Small intestine (tissue), 16 donors: ENCODE measurements at places on chromosomes 5 and 9. TPM values are rescaled to one million over a fixed set of nuclear protein-coding genes. Genes with fewer than 3 reads are reported as not detected.

DNA sequence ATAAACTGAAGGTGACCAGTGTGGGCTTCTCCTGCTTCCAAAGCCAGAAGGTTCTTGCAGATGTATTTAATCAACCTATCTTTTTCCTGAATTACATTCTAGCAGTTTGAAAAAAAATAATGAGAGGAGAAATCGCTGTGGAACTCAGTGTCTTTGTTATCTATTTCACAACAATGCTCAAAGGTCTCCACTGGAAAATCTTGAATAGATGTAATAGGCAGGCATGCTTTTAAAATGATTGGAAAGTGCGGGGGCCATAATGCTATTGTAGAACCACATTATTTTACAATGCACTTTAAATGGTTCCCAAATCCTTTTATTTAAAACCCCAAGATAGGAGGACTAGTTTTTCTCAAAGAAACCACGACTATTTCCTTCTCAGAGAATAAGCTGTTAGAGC is 23.3 kb downstream of the ENC1 start:
- H3K27me3 ChIP-seq = no peaks in the 10 kb centered on the region
- H3K36me3 ChIP-seq = no peaks in the 10 kb centered on the region
- peaks cover 4% of the 10 kb centered on the region for H3K4me1 ChIP-seq
- H3K4me3 ChIP-seq = no peak overlapping the region
- H3K27ac ChIP-seq = no peak overlapping the region

DNA sequence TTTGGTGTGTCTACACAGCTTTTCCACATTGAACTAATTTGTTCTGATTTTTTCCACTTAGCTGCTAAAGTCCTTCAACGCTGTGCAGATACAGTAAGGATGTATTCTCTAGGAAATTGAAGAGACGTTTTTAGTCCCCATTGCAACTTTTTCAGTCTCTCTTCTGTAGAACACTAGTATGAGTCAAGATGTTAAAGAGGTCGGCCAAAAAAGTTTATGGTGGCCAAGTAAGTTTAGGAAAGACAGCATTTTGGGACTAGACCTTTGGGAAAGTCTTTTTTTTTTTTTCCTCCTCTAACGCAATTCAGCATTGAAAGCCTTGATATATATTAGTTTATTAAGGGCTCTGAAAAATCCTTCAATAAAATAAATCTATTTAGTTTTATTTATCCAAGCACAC is 243.5 kb upstream of the FBXL7 start:
- H3K4me1 ChIP-seq = no peaks in the 10 kb centered on the region
- no peaks in the 10 kb centered on the region for H3K27me3 ChIP-seq
- no peak overlapping the region for H3K27ac ChIP-seq
- DNase-seq = no peak

- DNase-seq = no peak
- H3K4me1 ChIP-seq = no peaks in the 10 kb centered on the region
- no peak overlapping the region for H3K4me3 ChIP-seq
- H3K27ac ChIP-seq = no peak overlapping the region
Measured at GRCh38 chr5:179421144-179421901, 76.1 kb upstream of the ADAMTS2 start.

DNA sequence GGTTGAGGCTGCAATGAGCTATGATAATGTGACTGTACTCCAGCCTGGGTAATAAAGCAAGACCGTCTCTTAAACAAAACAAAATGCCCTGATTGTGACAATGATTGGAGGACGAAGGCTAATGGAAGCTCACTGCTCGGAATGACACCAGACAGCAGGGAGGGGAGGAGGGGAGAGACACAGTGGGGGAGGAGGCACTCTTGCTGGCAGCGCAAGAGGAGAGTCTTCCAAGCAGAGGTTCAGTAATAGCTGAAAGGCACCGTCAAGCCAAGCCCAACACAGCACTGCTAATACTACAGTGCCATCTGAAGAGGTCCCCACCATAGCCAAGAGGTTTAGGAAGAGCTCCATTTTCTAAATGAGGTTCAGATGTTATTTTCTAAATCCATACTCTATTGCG is 102.3 kb downstream of the GLDC start:
- no peak overlapping the region for H3K27ac ChIP-seq
- no peak for DNase-seq
- no peaks in the 10 kb centered on the region for H3K4me1 ChIP-seq
- no peak overlapping the region for H3K4me3 ChIP-seq
- no peaks in the 10 kb centered on the region for H3K36me3 ChIP-seq

GRCh38 chr9:98811051-98811650 is 3.7 kb downstream of the GALNT12 start:
- H3K27ac ChIP-seq = no peak overlapping the region
- no peak overlapping the region for H3K4me3 ChIP-seq
- DNase-seq = no peak
- H3K36me3 ChIP-seq = no peaks in the 10 kb centered on the region
- peaks cover 39% of the 10 kb centered on the region for H3K4me1 ChIP-seq

- no peak overlapping the region for H3K27ac ChIP-seq
- no peak overlapping the region for H3K4me3 ChIP-seq
- H3K36me3 ChIP-seq = no peaks in the 10 kb centered on the region
- H3K4me1 ChIP-seq = no peaks in the 10 kb centered on the region
- H3K27me3 ChIP-seq = no peaks in the 10 kb centered on the region
- DNase-seq = no peak
Measured at GRCh38 chr5:102130386-102130785, 165.7 kb downstream of the SLCO4C1 start.

- H3K27me3 ChIP-seq = no peaks in the 10 kb centered on the region
- peak overlapping the region; percentile 47 for H3K27ac ChIP-seq
- DNase-seq = no peak
- H3K4me3 ChIP-seq = no peak overlapping the region
Measured at GRCh38 chr5:36457511-36458270, 148.7 kb upstream of the SLC1A3 start.

DNA sequence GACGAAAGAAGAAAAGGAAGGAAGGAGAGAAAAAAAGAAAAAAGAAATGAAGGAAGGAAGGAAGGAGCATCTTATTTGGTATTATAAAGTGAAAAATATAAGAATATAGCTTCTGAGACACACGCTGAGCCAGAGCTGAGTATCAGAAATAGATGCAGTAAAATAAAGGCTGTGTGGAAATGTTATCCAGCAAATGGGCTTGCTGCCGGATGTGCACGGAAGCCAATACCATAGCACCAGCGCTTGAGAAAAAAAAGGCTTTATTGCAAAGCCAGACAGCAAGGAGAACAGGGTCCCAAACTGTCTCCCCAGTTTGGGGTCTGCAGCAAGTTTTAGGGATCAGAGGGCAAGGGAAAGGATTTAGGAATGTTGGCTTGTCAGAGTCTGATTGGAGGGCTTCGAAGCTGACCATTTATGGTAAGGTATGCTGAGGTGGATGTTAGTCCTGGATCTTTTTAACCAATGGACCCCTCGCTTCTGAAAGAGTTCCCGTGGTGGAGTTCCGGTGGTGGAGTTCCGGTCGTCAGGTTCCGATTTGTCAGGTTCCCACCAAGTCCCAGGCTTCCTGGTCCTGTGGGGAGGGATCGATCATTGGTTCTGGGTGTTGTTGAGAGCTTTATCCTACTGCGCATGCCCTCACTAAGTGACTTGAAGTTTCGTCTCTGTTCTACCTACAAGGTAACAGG is 70.4 kb downstream of the SFXN1 start:
- no peak overlapping the region for H3K27ac ChIP-seq
- no peak overlapping the region for H3K4me3 ChIP-seq
- H3K36me3 ChIP-seq = no peaks in the 10 kb centered on the region
- DNase-seq = no peak
- no peaks in the 10 kb centered on the region for H3K4me1 ChIP-seq
- peaks cover 8% of the 10 kb centered on the region for H3K27me3 ChIP-seq

- H3K4me1 ChIP-seq = no peaks in the 10 kb centered on the region
- H3K4me3 ChIP-seq = no peak overlapping the region
- DNase-seq = no peak
- H3K27me3 ChIP-seq = no peaks in the 10 kb centered on the region
Measured at GRCh38 chr5:40475561-40475960, 204.2 kb upstream of the PTGER4 start.

GRCh38 chr9:137762414-137763061 is 115.0 kb upstream of the CACNA1B start:
- peak overlapping the region; percentile 63 for H3K27ac ChIP-seq
- H3K4me1 ChIP-seq = peaks cover 3% of the 10 kb centered on the region
- H3K27me3 ChIP-seq = no peaks in the 10 kb centered on the region
- peaks cover 9% of the 10 kb centered on the region for H3K36me3 ChIP-seq

GRCh38 chr5:93278896-93279295 is 302.1 kb downstream of the NR2F1-AS1 start:
- no peak overlapping the region for H3K4me3 ChIP-seq
- H3K36me3 ChIP-seq = no peaks in the 10 kb centered on the region
- H3K27ac ChIP-seq = no peak overlapping the region

GRCh38 chr9:33446946-33447798 is at the start of gene AQP3:
Gene AQP3, minus strand, starts transcription at chr9:33447593. Its CDS starts 63 bp downstream, at chr9:33447530.
- peak; percentile 94 for DNase-seq
- no peaks in the 10 kb centered on the region for H3K36me3 ChIP-seq
- H3K27me3 ChIP-seq = no peaks in the 10 kb centered on the region
- H3K4me1 ChIP-seq = peaks cover 4% of the 10 kb centered on the region
- peak within 1 kb of the TSS; percentile 96 for H3K27ac ChIP-seq

DNA sequence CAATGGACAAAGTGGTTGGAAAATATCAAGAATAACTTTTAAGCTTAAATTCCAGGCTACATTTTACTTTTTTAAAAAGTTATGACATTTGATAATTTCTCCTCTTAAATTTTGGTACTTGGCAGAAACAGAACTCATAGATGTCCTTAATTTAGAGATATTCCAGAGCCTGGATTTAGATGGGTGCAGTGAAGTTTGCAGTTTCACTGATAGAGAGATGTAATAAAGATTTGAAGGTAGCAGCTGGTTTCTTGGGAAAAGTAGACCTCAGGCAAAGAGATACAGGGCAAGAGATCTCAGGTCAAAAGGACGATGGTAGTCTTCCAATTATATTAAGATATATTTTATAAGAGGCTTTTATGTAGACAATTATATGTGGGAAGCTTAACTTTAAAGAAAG is 134.6 kb downstream of the ISL1 start:
- H3K4me3 ChIP-seq = no peak overlapping the region
- no peak overlapping the region for H3K27ac ChIP-seq
- no peaks in the 10 kb centered on the region for H3K27me3 ChIP-seq

- no peak overlapping the region for H3K4me3 ChIP-seq
- DNase-seq = no peak
- H3K27me3 ChIP-seq = no peaks in the 10 kb centered on the region
- peaks cover 2% of the 10 kb centered on the region for H3K4me1 ChIP-seq
Measured at GRCh38 chr5:96651047-96651446, 11.1 kb upstream of the CAST start.

DNA sequence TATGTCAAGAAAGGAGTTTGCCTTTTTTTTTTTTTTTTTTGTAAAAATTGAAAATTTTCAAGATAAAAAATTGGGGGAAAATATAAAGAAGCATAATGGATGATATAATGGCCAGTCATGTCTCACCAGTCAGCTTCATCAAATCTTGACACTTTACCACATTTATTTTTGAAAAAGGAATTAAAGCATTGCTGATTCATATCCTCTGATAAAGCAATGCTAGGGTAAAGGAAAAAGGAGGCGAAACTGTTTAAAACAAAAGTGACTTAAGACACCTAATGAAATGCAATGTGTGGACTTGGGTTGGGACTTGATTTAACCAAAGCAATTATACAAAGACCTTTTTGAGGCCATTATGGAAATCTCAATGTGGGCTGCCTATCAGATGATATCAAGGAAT is 208.5 kb downstream of the ARHGAP26 start:
- no peaks in the 10 kb centered on the region for H3K27me3 ChIP-seq
- no peak overlapping the region for H3K27ac ChIP-seq
- no peak for DNase-seq
- peaks cover 16% of the 10 kb centered on the region for H3K4me1 ChIP-seq

DNA sequence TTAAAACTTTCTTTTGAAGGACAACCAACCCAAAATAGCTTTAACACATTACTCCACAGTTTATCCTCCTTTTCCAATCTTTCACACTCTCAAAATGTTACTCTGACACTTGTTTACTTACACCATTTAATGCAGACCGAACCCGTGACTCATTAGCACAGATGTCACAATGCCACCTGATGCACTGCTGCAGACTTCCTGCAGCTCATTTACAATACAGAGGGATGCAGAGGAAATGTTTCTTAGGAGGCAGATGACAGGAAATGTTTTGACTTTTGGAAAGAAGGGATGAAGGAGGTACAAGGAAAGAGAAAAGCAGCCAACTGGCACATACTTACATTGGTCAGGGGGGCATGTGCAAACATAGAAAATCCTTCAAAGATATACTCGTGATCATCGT is 39.0 kb downstream of the DROSHA start:
- H3K4me3 ChIP-seq = no peak overlapping the region
- no peaks in the 10 kb centered on the region for H3K27me3 ChIP-seq
- DNase-seq = no peak
- H3K36me3 ChIP-seq = peaks cover 17% of the 10 kb centered on the region
- H3K27ac ChIP-seq = no peak overlapping the region

GRCh38 chr9:37758747-37759146 is 5.1 kb downstream of the TRMT10B start:
- no peak overlapping the region for H3K4me3 ChIP-seq
- no peak for DNase-seq
- H3K4me1 ChIP-seq = peaks cover 11% of the 10 kb centered on the region
- no peaks in the 10 kb centered on the region for H3K36me3 ChIP-seq
- H3K27ac ChIP-seq = no peak overlapping the region
- no peaks in the 10 kb centered on the region for H3K27me3 ChIP-seq

- H3K4me3 ChIP-seq = no peak overlapping the region
- no peaks in the 10 kb centered on the region for H3K36me3 ChIP-seq
- H3K4me1 ChIP-seq = no peaks in the 10 kb centered on the region
- no peaks in the 10 kb centered on the region for H3K27me3 ChIP-seq
Measured at GRCh38 chr5:23614422-23614821, 107.0 kb downstream of the PRDM9 start.

- peaks cover 14% of the 10 kb centered on the region for H3K27me3 ChIP-seq
- no peaks in the 10 kb centered on the region for H3K36me3 ChIP-seq
- DNase-seq = no peak
- peaks cover 33% of the 10 kb centered on the region for H3K4me1 ChIP-seq
- no peak overlapping the region for H3K27ac ChIP-seq
- no peak overlapping the region for H3K4me3 ChIP-seq
Measured at GRCh38 chr9:123372766-123373446, 16.9 kb downstream of the CRB2 start.

DNA sequence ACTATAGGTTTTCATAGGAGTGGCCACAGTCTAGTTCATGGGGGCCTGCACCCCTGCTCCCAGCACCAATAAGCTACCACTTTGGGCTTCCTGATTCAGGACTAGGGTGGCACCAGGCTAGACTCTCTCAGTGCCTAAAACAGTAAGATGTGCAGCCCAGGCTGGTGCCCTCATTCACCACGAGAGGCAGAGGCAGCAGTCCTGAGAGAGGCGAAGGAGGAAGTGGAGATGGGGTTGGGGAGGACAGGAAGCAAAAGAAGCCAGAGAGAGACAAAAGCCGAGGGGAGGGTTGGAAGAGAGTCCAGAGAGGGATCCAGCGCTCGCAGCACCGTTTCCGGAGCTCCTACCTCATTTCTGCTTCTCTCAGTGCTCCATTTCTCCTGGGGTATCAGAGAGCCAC is 180.9 kb downstream of the MED10 start:
- no peak overlapping the region for H3K27ac ChIP-seq
- no peaks in the 10 kb centered on the region for H3K36me3 ChIP-seq
- H3K27me3 ChIP-seq = no peaks in the 10 kb centered on the region
- H3K4me3 ChIP-seq = no peak overlapping the region

Gene LMAN2
- polyA plus RNA-seq = 91.9 TPM

Gene PCDHGA6
- not detected for polyA plus RNA-seq

Gene ANKRD20A1
- polyA plus RNA-seq = 1.3 TPM

Gene CNOT6
- polyA plus RNA-seq = 16.8 TPM

Gene ZNF608
- polyA plus RNA-seq = 13.7 TPM

Gene BARX1
- 0.39 TPM for polyA plus RNA-seq

Gene SEMA6A
- 13.2 TPM for polyA plus RNA-seq

Gene SLC28A3
- not detected for polyA plus RNA-seq

Gene REEP2
- polyA plus RNA-seq = 2.7 TPM

Gene OSMR
- 9.2 TPM for polyA plus RNA-seq

Gene IL33
- 1.4 TPM for polyA plus RNA-seq

Gene SLC36A3
- not detected for polyA plus RNA-seq

Gene C9
- 0.06 TPM for polyA plus RNA-seq

Gene TMEM215
- not detected for polyA plus RNA-seq
